ENCODE measurements at places on chromosomes 3 and 15.

DNA sequence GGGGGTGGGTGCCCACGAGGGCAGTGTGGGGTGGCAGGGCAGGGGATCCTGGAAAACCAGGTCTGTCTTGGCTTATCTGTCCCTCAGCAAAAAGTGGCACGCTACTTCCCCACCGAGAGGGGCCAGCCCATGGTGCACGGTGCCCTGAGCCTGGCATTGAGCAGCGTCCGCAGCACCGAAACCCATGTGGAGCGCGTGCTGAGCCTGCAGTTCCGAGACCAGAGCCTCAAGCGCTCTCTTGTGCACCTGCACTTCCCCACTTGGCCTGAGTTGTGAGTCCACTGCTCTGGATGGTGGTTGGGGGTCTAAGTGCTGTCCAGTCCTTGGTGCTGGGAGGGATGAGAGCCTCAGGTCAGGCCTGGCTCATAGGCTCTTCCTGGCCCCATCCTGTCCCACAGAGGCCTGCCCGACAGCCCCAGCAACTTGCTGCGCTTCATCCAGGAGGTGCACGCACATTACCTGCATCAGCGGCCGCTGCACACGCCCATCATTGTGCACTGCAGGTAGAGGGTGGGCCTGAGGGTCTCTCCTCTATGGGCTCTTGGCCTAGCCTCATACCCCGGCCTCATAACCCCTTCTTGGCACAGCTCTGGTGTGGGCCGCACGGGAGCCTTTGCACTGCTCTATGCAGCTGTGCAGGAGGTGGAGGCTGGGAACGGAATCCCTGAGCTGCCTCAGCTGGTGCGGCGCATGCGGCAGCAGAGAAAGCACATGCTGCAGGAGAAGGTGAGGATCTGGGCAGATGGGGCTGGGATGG is 31.1 kb downstream of the PTPN23 start:
- no peak for DNase-seq

DNA sequence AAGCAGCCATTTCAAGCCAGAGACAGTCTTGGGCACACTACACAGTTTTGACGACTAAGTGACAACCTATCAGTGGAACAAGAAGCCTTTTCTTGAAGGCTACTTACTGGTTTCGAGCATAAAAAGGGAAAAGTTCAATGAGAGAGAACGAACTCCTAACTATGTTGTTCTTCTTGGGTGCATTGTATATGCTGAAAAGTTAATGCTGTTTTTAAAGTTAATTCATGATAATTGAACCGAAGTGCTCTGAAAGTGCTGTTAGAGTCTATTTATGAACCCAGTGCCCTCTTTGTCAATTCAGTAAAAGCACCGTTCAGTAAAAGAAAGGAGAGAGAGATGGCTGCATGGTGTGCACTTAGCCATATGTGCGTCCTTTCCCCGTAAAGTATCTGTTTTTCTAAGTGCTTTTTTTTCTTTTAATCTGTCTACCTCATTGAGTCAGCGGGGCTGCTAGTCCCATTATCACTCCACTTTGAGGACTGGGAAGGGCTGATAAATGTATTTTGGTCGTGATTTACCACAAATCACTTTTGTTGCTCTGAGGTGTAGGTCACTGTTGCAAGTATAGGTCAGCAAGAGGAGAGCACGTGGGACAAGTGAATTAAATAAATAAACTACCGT is 380.7 kb upstream of the GOLIM4 start:
- DNase-seq = no peak

- DNase-seq = no peak
Observed at GRCh38 chr3:156963096-156963495, 136.9 kb downstream of the LEKR1 start.

- no peak for DNase-seq
Observed at GRCh38 chr3:40528426-40528825, 3.7 kb downstream of the ZNF621 start.
